Activated CD8-positive, alpha-beta T cell treated with anti-CD3 and anti-CD28 coated beads, Interleukin-2, amount 10 ng/mL, durations not matched to agents 7 days and 5 days (primary cell): ENCODE measurements at places on chromosomes 6 and 20.
A peak's percentile ranks its signal among the peaks of the same experiment; 100 is the strongest.

GRCh38 chr6:43966853-43967718 is 160.2 kb downstream of the MRPL14 start:
- no peak for DNase-seq

DNA sequence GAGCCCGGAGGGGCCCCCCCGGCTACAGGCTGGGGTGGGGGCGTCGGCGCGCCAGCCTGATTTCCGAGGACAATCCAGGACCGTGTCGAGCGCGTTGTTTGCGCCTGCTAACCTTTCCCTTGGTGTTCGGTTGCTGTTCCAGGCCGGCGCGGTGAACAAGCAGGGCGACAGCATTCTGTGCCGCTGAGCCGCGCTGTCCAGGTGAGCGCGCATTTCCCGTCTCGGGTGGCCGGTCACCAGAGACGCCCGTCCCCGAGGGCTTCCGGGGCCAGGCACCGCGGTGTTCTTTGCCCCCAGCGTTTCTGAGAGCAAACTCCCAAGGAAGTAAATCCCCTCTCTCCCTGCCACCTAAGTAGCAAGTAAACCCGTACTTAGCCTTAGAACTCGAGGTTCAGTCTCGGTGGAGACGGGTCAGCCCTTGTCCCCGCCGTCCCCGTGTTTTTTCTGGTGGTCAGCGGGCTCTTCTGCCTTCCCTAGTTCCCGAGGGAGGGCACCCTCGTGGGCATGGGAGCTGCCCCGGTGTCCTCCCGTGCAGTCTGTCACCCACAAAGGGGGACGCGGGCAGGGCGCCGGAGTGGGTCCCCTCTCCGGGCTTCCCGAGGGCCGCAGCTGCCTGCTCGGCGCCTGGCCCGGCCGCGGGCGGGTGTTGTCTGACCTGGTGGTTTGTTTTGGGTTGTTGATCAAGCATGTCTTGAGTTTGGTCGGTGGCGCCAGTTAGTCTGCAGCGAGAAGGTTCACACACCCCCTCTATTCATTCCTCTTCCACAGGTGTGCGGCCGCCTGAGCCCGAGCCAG is 1.5 kb downstream of the ID4 start:
- no peak for DNase-seq

GRCh38 chr6:128463942-128464341 is 56.5 kb downstream of the PTPRK start:
- DNase-seq = no peak

GRCh38 chr20:409697-410559 is 1.8 kb downstream of the RBCK1 start:
- DNase-seq = no peak

- DNase-seq = no peak
These were observed 679 bp downstream of the ADGRF5 start for GRCh38 chr6:46921059-46921458.

DNA sequence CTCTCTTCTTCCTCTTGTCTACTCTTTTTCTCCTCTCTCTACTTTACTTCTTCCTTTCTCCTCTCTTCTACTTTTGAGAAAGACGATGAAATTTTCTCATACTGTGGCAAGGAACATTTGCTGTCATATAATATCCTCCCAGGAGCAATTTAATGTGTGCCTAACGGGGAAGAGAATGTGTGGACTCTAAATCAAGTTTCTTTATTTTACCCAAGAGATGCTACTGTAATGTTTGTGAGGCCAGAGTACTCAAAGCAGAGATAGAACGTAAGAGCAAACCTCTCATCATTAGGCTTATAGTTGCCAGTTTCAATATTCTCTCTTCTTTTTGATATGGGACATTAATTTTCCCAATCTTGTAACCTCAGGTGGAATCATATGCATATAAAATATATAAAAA is 801.4 kb downstream of the BCKDHB start:
- DNase-seq = no peak

DNA sequence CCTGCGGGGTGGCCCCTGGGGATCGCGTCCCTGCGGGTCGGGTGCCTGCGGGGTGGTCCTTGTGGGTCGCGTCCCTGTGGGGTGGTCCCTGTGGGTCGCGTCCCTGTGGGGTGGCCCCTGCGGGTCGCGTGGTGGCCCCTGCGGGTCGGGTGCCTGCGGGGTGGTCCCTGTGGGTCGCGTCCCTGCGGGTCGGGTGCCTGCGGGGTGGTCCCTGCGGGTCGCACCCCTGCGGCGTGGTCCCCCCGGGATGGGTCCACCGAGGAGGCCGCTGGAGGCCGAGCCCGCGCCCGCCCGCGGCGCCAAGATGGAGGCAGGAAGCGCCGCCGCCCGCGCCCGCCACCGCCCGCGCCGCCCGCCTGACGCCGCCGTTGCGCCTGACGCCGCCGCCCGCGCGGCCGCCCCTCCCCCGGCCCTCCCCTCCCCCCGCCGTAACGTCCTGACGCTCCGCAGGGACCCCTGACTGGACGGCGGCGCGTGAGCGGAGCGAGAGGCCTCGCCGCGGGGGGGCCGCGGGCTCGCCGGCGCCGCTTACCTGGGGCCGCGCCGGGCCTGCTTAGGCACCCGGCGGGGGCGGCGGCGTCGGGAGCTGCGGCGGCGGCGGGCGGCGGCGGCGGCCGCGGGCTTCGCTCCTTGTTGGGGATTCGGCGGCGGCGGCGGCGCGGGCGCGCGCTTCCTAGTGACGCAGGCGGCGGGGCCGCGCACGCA is at the start of gene GMEB2:
GMEB2 (minus strand) TSS at position 678 of the 705 bp plus-strand sequence. CDS start 7,704 bp downstream, outside the sequence.
- DNase-seq = peak; percentile 70

DNA sequence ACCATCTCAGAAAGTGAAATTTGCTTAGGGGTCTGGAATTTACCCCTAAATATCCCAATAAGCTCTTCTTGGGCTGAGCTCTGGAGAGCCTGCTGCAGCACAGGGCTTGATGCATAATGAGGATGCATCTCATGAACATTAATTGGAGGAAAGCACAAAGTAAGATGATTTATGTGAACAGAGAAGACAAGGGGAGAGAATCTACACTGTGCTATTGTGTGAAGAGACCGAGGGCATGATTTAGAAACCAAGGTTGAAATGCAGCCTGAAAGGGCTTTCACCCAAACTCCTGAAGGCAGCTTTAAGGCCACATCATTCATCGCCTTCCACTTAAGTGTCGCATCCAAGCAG is 27.8 kb upstream of the GPR63 start:
- no peak for DNase-seq

GRCh38 chr20:50381771-50382593 is 128.2 kb upstream of the PTPN1 start:
- DNase-seq = peak; percentile 57

GRCh38 chr6:30875244-30876038 is 8.9 kb upstream of the DDR1 start:
- no peak for DNase-seq

- no peak for DNase-seq
These were observed 279.6 kb upstream of the JAG1 start for GRCh38 chr20:10953437-10953836.

- DNase-seq = no peak
These were observed 29.3 kb downstream of the GCM1 start for GRCh38 chr6:53119349-53119748.

DNA sequence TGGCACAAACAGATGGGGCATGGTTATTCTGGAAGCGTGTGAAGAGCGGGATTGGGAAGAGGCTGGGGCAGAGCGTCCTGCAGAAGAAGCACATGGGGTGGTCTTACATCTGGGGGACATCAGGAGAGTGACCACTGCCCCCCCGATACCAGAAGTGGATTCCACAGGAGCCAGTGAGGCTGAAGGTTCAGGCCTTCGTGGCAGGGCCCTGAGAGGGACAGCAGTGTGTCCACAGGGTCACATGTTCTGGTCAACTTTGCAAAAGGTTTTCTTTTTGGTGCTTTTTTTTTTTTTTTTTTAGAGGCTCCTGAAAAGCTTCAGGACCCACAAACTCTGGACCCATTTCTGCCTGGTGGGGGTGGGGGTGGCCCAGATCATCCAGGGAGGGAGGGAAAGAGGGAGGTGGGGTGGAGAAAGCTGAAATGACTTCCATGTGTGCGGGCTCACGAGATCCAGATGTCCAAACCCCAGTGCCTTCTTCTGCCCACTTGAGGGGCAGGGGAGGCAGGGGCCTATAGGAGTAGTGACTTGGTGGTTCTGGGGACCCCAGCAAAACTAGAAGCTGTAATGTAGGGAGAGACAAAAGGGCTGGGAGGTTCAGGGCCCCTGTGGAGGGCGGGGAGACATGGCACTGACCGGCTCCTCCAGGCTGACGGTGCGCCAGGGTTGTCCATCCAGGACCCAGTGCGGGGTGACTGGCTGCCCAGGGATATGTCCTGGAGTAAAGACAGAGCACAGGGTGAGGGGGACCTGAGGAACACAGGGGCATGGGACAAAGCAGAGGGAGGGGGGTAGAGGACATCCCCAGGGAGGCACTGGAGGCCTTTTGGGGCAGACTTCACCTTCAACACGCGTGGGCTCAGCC is 2.7 kb downstream of the ADAM33 start:
- no peak for DNase-seq

DNA sequence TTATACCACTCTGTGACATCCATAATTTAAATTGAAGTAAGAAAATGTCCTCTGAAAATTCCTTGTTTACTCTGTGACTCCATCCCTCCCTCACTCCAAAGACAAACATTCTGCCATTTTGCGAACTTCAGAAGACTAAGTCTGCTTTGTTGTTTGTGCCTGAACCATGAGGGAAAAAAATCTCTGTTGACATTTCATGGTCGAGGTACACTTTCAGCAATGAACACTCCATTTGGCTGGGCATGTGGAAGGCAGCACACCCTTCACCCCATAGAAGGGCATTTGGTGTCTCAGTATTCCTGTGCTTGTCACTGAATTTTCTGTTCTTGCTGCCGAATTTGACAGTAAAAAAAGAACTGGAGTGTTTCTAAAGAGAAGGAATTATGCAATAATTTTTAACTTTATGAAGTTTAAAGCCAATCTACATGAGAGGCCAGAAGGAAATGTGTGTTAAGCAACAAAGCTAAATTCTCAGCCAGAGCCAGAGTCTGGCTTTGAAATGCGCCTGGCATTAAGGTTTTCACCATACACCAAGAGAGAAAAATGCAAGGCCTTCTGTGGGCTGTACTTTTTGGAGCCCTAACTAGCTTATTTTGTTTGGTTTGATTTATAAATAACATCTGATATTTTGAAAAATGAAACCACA is 4.7 kb upstream of the PBOV1 start:
- no peak for DNase-seq

GRCh38 chr6:10759312-10759839 is 11.8 kb downstream of the TMEM14B start:
- no peak for DNase-seq

- no peak for DNase-seq
These were observed 102.7 kb upstream of the QKI start for GRCh38 chr6:163311830-163312229.

GRCh38 chr6:27237089-27237803 is 10.3 kb upstream of the PRSS16 start:
- DNase-seq = peak; percentile 64

GRCh38 chr6:75117701-75118100 is 88.2 kb downstream of the COL12A1 start:
- no peak for DNase-seq

DNA sequence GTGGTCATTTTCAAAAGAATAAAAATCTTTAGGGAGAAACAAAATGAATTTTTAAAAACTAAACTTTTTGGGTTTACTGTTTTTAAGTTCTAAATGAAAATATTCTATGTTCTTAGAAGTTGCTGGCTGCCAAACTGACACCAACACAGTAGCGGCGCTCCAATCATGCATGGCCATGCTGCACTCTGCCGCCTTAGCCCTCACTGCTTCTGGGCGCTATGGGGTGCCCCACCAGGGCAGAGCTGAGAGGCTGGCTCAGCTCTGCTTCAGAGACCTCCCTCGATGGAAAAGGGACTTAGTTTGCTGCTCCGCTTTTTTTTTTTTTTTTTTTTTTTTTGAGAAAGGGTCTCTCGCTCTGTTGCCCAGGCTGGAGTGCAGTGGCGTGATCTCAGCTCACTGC is 20.9 kb downstream of the EZR start:
- no peak for DNase-seq

- DNase-seq = no peak
These were observed 118.7 kb downstream of the CLIC5 start for GRCh38 chr6:45896783-45897441.

GRCh38 chr20:43183536-43184070 is 6.1 kb downstream of the PTPRT start:
- no peak for DNase-seq

- peak; percentile 44 for DNase-seq
These were observed 100.2 kb downstream of the PERP start for GRCh38 chr6:138007014-138007472.

DNA sequence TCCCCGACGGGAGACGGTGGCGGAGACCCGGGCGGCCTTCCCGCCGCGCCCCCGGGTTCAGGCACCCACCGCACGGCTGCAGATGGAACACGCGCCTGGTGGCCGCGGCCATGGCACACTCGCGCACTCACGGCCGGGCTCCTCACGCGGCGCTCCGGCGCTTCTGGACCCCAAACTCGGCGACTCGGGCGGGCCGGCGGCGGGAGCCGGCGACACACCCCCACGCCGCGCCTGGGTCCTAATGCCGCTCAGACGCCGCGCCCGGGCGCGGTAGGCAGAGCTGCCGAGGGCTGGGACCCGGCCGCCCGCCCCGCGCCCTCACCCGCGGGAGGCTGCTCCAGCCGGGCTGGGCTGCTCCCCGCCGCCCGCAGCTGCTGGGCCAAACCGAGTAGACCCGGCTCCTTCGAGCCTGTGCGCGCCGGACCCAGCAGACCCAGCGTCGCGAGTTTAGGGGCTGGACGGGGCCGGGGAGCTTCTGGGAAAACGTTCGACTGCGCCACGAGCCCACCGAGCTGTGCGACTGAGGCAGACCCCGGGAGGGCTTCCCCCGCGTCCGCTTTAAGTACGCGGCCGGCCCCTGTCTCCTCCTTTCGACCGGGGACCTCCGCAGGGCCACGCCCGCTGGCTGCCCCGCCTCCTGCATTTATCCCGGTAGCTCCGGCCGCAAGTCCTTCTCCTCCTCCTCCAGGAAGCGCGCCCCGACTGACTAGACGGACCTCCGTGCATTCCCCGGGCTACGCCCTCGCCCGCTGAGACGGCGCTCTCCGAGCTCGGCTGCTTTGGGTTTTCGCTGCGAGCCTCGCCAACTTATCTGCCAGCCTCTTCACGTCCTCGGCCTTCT is at the start of gene SLC4A11:
SLC4A11 (minus strand) TSS at position 165 of the 841 bp plus-strand sequence; CDS start at position 112, 53 bp downstream.
- peak; percentile 56 for DNase-seq

DNA sequence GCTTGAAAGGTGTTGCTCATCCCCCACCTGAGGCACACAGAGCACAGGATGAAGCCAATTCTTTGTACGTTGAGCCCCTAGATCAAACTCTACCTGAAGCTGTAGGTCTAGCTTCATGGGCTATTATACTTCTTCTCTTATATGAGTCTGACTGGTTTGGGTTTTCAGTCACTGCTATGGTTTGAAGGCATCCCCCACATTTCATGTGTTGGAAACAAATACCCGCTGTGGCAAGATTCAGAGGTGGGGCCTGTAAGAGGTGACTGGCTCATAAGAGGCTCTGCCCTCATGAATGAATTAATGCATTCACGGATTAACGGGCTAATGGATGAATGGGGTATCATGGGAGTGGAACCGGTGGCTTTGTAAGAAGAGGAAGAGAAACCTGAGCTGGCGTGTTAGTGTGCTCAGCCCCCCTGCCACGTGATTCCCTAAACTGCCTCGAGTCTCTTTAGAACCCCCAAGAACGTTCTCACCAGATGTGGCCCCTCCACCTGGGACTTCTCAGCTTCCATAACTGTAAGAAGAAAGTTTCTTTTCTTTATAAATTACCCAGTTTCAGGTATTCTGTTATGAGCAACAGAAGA is 39.2 kb downstream of the PREX1 start:
- no peak for DNase-seq
